ENCODE measurements at places on chromosomes 1 and 21.
A peak's percentile ranks its signal among the peaks of the same experiment; 100 is the strongest.

DNA sequence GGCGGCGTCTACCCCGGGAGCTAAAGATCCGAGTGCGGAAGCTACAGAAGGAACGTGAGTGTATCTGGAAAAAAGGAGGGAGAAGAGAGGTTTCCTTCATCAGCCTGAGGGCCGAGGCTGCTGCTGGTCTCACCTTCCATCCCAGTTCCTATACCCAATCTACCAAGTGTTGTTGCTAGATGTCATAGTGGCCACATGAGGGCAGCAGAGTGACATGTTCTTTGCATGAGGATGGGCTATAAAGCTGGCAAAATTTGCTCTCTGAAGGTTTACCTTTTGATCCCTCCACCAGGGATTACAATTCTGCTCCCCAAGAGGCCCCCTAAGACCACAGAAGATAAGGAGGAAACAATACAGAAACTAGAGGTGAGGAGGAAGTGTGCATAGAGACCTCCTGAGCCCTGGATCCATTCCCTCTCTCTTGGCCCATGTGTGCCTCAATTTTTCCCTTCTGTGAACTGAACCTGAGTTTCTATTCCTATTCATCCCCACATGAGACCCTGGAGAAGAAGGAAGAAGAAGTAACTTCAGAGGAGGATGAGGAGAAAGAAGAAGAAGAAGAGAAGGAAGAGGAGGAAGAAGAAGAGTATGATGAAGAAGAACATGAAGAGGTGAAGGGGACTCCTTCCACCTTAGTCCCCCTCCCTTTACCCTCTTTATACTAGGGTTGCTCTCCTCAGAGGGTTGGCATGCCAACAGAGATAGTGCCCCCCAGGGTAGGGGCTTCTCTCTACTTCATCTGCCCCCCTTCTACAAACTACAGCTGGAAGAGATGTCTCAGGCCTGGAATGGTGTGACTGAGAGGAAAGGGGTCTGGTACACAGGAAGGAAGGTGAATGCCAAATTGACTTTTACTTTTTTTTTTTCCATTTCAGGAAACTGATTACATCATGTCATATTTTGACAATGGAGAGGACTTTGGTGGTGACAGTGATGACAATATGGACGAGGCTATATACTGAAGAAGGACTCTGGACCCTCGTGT is 13.3 kb downstream of the POLR3GL start:
- peak; percentile 73 for DNase-seq

DNA sequence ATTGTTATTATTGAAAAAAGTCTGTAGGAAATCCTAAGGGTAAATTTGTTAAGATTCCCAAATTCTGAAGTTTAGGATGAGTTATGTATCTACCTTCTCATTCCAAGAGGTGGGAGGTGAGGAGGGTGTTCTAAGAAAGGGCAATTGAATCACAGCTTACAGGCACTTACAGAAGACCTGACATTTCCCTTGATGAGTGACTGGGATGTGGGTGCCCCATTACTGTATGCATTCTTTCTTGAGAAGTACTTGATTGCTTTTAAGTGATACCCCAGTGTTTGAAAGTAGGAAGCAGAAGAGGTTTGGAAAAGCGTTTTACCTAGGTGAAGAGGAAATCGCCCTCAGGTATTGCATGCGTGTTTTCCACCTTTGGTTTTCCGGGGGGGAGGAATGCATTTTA is 87.0 kb upstream of the ADAR start:
- no peak for DNase-seq

DNA sequence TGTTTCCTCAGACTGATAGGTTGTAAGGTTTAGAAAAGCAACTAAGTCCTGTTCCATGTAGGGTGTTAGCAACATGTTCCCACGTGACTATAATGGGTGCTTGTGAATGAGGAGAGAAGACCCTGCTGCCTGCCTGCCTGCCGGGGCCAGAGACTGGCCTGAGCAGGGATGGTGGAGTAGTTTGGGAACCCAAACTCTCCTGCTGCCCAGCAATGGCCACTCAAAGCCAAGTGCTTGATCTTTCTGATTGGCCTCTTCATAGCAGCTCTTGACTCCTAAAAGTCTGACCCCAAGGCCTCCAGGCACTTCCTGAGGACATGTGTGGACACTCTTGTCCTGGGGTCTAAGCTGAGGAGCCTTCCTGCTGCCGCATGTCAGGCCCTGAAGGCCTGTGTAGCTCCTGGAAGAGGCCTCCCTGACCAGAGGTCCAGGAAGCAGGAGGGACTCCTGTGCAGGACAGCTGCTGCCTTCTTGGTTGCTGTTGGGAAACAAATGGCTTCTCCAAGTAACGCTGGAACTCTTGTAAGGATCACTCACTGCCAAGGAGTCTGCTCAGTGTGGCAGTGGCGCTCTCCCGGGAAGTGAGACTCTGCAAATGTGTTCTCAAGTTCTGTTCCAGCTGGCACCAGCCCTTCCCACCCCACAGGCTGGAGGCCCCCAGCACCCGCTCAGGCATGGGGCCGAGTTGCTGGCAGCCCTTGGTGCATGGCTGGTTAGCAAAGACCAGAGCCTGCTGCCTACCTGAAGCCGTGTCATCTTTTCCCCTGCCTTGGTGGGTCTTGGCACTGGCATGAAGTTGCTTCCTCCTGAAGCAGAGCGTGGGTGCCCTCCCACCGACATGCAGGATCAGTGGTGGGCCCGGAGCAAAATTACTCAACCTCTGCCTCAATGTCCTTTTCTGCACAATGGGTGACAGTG is 35.5 kb downstream of the MAN1C1 start:
- no peak for DNase-seq

DNA sequence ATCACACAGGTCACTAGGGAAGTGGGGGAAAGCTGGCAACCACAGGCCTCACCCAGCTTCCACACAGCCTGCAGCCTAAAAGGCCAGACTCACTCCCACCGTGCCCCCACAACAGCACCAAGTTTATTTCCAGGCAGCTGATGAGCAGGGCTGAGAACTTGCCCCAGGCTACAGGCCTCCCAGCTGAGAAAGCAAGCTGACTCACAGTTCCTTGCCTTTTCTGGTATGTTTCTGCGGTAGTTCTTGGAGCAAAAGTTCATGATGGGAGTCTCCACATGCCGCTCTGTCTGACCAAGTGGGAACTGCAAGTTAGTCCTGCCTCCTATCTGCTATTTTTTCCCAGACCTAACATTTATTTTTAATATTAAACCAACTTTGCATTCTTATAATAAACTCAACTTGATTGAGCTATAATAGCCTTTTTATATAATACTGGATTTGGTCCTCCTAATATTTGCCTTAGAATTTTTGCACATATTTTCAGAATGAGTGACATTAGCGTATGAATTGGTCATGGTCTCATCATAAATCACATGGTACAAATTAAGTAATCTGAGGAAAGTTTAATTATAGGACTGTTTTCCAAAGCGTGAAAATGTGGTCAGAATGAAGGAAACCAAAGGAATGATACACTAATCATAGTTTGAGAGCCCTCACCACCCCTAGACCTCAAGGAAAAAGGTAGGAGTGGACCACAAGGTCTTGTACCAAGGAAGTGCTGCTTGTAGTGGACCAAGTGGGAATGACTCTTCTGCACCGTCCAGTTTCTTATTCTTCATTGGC is 30.7 kb downstream of the RPAP2 start:
- DNase-seq, result no peak

DNA sequence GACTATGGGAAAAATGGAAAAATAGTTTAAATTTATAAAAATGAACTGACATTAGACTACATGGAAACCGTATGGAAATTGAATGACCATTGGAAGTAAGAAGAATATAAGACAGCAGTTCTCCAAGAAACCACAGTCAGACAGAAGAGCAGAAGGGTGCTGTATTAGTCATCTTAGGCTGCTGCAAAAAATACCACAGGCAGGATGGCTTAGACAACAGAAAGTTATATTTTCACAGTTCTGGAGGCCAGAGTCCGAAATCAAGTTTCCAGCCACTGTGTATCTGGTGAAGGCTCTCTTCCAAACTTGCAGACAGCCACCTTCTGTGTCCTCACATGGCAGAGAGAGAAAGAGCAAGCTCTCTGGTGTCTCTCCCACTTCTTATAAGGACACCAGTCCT is 175.2 kb downstream of the DSCAM start:
- DNase-seq, result no peak

DNA sequence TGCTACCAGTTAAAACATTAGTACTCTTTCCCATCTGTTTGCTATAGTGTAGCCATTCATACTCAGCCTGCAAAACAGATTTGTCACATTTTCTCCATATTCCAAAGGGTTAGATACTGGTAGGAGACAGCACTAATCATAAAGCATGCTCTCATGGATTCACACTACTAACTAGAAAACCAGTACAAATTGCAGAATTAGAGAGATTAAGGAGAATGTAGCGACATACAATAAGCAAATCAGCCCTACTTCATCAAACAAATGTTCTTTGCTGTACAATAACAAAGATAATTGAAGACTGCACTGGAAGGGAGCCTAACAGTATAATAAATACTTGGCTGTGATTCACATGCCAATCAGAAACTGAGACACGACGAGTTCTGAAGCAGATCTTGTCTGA is 368.0 kb upstream of the PRMT6 start:
- no peak for DNase-seq

DNA sequence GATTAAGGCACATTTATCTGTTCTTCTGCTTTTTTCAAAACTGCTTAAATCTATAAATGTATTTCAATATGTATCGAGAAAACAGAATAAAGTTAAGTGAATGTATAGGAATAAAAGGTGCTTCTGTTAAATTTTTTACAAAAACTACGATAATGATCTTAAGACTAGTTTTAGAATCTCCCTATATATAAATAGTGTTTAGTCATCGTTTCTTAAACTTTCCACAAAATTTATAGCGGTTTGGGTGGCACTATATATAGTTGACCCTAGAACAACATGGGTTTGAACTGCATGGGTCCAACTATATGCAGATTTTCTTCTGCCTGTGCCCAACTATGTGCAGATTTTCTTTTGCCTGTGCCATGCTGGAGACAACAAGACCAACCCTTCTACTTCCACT is 125.7 kb downstream of the CRB1 start:
- no peak for DNase-seq

DNA sequence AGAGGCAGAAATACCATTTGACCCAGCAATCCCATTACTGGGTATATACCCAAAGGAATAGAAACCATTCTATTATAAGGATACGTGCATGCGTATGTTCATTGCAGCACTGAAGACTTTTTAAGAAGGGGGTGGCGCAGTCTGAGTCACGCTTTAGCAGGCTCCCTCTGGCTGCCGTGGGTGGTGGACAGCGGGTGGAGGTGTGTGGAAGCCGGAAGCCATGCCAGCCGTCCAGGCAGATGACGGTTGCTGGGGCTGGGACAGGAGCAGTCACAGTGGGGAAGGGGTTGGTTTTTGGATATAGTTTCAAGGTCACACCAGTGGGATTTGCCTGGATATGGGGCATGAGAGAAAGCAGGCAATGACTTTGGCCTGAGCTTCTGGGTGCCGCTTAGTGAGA is 270.5 kb downstream of the GRIK3 start:
- DNase-seq, result no peak

GRCh38 chr1:205199090-205199930 is 12.2 kb downstream of the DSTYK start:
- DNase-seq, result peak; percentile 7

DNA sequence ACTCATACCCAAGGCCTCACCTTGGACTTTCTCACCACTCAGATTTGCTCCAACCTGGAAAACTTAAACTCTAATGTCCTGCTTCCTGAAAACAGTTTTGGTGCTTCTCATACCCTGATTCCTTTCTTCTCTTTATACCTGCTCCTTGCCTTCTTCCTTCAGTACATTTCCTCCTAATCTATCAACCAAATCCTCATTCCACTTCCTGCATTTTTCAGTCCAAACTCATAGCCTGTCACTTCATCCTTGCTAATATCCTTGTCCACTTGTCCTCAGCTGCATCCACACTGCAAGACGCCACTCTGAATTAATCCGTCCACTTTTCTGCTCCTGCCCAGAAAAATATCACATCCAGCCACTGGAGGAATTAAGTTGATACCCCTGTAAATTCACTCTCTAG is 25.9 kb downstream of the PPP1R15B start:
- DNase-seq, result no peak

GRCh38 chr1:6969762-6970161 is 184.5 kb downstream of the CAMTA1 start:
- no peak for DNase-seq

GRCh38 chr1:47469390-47469759 is 31.5 kb downstream of the FOXD2 start:
- no peak for DNase-seq

GRCh38 chr1:60470246-60470645 is 396.7 kb upstream of the C1orf87 start:
- no peak for DNase-seq

GRCh38 chr1:64743954-64744491 is 852 bp upstream of the RAVER2 start:
- DNase-seq, result no peak

All from CD4-positive, alpha-beta memory T cell (primary cell).